ENCODE measurements at places on chromosomes 3 and 15.

DNA sequence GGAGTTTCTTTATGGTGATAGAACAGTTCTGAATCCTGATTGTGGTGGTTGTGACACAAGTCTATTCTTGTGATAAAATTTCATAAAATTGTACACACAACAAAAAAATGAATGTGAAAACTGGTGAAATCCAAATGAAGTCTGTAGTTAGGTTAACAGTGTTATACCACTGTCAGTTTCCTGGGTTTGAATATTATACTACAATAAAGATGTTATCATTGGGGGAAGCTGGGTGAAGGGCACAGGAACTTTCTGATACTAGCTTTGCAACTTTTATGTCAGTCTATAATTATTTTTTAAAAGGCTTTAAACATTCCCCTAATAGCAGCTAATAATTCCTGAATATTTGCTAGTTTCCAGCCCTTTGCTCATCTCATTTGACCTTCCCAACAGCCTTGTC, 319.8 kb downstream of the LRTM1 start:
- DNase-seq = no peak

- DNase-seq = no peak
These were observed 28.5 kb upstream of the APOD start for GRCh38 chr3:195612075-195612800.

GRCh38 chr3:37272741-37273140, 98.4 kb upstream of the LRRFIP2 start:
- no peak for DNase-seq

- DNase-seq = peak; percentile 76
These were observed 20.6 kb upstream of the KCTD6 start for GRCh38 chr3:58471025-58471887.

GRCh38 chr15:56045068-56045748, 51.8 kb upstream of the NEDD4 start:
- DNase-seq = no peak

Data from tongue (tissue), 3 donors.